ENCODE measurements at places on chromosomes 3 and 15.

DNA sequence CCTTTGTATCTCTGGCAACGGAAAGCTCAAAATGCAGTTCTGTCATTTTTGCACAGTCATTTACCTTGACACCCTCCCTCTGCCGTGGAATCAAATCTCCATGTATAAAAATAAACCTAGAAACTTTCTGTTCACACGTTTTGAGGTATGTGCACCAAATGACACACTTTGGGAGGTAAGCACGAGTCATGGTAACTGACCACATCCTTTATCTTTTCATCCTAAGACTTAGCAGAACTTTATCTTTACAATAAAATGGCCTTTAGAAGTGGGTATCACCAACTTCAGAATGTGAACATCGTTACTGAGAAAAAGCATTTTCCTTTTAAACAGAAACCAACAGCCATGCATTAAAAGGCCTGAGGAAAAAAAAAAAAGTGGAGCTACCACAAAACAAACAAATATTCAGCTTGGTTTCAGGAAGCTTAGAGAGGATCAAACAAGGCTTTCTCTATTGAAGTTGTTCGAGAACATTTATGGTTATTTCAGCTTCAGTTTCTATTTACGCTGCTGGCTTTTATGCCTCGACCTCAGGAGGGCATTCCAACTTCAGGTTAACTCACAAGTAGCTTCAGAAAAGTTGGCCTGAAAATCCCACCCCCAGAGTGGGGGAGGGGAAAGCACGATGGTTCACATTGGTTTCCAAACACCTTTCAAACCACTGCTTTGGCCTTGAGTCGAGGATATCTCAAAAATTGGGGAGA is 171.1 kb upstream of the ICE2 start:
- DNase-seq, result no peak

DNA sequence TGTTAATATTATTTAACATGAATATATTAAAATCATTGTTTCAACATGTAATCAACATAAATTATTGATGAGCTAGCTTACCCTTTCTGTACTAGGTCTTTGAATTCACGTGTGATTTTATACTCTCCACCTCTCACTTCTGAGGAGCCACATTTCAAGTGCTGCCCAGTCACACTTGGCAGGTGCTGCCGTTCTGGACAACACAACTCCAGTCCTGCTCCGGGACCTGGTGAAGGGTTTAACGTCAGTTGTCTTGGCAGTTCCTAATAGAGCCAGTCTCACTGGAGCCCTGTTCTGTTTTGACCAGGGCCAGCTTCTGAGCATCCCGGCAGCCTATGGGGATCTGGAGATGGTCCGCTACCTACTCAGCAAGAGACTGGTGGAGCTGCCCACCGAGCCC is 64.1 kb downstream of the LRRK1 start:
- no peak for DNase-seq

GRCh38 chr3:124118397-124118796 is 126.5 kb upstream of the ROPN1 start:
- DNase-seq, result no peak

DNA sequence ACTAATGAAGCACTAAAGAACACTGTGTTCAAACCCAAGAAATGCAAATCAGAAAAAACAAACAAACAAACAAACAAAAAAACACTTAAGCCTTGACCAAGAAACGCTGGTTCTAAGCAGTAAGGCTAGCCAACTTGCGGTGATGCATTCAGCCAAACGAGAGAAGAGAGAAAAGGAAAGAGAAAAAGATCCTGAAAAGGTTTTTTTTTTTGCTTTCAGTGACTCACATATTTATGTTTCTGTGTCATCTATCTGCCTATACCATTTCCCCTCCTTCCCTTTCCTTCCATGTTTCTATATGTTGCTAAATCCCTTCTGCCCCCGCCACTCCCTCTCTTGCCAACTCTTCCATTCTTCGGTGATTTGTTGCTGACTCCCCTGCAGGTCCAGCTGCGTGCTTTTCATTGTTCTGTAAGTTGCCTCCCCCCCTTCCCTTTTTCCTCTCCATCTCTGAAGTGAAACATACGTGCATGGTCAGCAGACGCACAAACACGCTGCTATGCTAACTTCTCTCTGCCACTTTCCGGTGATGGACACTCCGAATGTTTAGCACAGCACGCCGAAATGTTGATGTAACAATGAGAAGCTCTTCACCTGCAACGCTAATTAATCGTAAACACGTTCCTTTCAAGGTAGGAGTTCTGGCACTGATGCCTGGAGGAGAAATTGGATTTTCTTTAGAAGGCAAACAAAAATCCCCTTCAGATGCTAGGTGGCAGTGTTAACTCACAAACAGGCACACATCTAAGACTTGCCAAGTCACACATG is 154.4 kb downstream of the TUSC7 start:
- DNase-seq, result no peak

GRCh38 chr15:64092864-64093626 is 593 bp downstream of the CIAO2A start:
- DNase-seq, result no peak

GRCh38 chr3:53749448-53749847 is 96.8 kb downstream of the CHDH start:
- no peak for DNase-seq

DNA sequence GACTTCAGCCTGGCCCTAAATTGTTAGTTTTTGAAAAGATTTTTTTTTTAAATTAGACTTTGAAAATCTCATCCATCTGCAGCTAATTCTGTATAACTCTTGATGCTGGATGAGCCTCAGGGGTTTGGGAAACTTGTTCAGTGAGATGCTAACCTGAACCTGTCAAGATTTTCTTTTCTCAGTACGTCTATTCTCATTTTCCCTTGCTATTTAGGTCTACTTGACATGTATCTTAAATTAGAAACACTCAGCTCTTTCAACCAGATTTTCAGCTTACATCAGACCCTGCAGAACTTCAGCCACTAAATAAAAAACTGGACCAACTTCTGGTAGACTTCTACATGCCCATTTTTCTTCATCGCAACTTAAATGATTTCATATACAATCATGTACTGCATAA is 61.4 kb downstream of the MFSD1 start:
- DNase-seq, result no peak

DNA sequence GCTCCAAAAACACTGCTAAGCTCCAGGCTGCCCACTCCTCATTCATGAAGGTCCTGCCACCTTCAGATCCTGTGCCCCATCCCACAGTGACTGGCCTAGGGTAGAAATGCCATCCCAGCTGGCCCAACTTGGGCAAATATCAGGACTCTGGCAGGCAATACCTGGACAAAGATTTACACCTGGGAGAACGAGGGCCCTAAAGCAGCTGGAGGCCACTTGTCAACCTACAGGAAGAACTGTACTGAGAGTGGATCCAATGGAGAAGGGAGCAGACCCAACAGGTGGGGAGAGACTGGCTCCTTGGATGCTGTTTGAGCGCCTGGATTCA is 57.1 kb upstream of the GATA2 start:
- no peak for DNase-seq
